Cortex of kidney (tissue), 1 donor: ENCODE measurements at places on chromosomes 1 and 21.

DNA sequence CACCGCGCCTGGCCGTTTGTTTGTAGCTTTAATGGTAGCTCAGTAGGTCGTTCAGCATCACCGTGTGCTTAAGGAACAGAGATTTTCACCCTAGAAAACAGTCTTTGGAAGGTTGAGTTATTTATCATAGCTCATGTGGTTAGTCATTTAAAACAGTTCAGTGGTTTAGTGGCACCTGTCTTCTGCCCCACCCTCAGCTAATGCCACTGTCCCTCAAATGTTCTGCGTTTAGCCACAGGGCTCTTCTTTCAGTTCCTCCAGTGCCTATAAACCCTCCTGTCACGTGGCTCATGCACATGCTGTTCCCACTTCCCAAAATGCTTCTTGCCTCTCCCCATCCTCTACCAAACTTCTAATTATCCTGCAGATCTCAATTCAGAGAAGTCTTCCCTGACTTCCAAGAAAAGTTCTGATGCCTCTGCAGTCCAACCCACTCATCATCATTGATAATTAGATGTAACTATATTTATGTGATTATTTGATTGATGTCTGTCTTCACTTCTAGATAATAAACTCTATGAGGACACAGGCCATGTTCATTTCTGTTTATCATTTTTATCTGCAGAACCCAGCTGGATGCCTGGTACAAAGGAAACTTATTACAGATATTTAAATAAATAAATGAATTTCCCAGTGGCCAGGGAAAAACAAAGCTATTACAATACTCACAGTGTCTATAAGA is 14.4 kb upstream of the DIPK1A start:
- DNase-seq: no peak

- DNase-seq: no peak
Observed at GRCh38 chr1:36852586-36852985, 181.7 kb downstream of the GRIK3 start.

- no peak for DNase-seq
Observed at GRCh38 chr1:150564051-150564991, 15.1 kb downstream of the MCL1 start.

- DNase-seq: no peak
Observed at GRCh38 chr21:17921579-17922530, 102.7 kb upstream of the C21orf91 start.

DNA sequence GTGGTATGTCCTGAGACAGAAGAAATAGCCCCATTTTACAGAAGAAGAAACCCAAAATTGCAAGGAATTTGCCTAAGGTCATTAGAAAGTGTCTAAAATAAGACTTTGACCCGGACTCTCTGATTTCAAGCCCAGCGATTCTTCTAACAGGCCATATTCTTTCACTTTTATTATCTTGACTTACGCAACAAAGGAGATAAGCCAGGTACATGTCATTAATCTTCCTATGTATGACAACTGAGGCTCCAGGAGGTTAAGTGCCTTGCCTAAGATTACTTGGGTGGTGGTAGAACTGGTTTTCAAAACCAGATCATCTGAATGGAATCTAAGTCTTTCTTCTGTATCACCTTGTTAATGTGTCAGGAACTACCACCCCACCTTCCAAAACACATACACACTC is 124.3 kb downstream of the PBX1 start:
- DNase-seq: no peak

- DNase-seq: no peak
Observed at GRCh38 chr1:224182866-224183590, at the start of gene DEGS1. Gene DEGS1 (plus strand): TSS chr1:224183240. CDS start chr1:224183337, 97 bp downstream.

- DNase-seq: no peak
Observed at GRCh38 chr21:26709090-26709489, 136.0 kb upstream of the CYYR1 start.

- no peak for DNase-seq
Observed at GRCh38 chr1:86829321-86829720, 84.6 kb downstream of the SELENOF start.

DNA sequence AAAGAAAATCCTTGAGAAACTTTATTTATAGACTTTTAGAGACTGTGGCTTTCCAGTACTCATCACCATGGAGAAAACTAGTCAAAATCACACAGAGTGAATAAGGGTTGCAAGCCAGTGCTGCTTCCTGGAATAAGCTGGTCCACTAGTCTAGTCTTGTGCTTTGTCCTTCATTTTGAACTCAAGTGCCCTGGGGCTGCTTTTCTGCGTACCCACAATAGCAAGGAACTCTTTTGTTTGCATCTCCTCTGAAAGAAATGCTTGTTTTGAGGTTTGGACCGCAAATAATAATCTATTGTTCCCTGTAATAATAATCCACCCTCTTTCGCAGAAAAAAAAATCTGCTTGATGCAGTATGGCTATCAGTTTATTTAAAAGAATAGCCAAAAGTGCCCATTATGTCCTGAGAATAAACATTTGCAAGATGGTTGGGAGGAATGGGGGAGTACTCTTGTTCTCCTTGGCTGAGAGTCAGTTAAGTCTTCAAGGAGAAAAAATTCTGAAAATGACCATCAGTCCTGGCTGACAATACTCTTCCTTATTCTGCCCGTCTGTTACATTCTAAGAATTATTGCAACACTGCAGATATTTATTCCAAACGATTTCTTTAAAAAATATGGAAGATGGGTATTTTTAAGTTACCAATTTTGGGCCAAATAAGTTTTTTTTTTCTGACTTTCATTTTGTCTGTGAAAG is 41.9 kb downstream of the MPZL1 start:
- DNase-seq: no peak

DNA sequence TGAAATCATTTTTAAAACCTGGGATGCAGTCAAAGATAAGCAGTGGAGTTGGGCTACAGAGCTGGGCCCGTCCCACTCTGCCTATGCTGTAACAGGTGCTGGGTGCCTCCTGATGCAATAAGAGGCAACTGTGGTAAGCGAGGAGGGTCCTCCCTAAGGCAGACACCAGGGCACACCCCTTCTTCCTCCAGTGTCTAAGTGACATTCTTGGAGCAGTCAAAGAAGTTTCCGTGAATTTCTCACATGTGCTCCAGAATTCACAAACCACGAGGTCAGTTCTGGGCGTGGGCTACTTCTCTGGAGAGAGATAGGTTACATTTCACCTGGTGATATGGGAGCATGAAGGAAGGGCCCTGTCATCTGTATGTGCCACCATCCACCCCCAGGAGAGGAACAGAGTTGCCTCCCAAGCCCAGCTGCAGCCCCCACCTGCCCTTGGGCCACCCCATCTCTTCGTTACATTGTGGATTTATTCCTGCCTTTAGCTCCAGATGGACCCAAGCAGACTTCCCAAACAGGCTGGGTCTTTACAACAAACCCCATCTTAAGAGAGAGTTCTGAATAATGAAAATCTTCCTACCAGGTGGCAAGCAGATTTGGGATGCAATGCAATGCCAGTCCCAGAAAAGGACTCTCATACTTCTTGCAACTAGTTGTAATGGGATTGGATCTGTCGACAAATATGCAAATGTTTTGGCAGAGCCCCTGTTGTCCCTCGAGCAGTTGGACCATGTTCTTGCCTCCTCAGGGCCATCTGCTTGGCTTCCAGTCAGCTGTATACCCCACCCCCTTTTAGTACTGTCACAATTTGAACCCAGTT is 82.5 kb upstream of the CNTN2 start:
- no peak for DNase-seq

DNA sequence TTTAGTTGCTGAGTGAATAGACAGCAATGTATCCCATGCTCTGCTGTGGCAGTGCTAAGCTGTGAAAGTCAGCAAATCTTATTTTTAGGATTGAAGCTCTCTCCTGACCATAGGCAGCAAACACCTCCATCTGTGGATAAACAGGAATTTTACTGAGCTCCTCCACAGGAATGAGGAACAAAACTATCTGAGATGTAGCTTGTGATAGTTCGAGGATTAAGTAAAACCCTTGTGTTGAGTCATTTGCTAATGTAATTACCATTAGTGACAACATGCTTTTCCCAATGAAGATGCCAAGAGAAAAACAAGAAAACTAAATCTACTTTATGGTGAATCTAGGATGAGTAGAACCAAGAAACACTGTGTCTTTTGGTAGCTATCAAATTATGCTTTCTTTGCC is 122.7 kb downstream of the CLEC20A start:
- no peak for DNase-seq

DNA sequence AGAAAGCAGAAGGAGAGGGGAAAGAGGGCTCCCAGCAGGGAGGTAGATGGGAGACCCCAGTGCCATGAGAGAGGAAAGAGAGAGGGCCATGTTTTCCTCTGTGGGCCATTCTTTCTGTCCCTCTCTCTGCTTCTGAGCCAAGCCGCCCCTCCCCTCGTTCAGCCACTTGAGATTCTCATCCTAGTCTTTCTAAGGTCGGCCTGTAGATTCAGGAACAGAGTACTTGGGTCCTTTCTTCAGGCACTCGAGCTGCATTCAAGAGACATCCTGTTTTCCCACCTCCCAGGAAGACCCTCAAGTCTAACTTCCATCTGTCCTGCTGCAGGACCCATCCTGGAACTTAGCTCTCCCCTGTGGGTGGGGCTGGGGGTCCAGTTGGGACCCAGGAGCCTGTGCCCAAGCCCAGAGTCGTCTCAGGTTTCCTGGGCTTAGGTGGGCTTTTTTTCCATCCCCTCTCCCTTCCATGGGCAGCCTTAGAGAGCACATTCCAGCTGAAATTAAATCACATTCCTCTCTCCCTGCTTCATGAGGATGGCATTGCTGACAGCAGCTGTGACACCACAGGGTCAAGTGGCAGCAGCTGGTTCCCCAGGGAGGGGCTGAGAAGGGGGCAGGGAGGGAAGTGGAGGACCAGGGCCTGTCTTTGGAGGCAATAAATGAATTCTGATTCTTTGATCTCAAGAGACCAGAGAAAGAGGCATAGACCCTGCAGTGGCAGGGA is 13.0 kb downstream of the NES start:
- DNase-seq: no peak

GRCh38 chr1:210771131-210771530 is 362.8 kb downstream of the KCNH1 start:
- DNase-seq: no peak

- no peak for DNase-seq
Observed at GRCh38 chr21:34810786-34811185, 142.0 kb downstream of the CLIC6 start.

- no peak for DNase-seq
Observed at GRCh38 chr1:82634266-82634665, 833.5 kb downstream of the ADGRL2 start.

DNA sequence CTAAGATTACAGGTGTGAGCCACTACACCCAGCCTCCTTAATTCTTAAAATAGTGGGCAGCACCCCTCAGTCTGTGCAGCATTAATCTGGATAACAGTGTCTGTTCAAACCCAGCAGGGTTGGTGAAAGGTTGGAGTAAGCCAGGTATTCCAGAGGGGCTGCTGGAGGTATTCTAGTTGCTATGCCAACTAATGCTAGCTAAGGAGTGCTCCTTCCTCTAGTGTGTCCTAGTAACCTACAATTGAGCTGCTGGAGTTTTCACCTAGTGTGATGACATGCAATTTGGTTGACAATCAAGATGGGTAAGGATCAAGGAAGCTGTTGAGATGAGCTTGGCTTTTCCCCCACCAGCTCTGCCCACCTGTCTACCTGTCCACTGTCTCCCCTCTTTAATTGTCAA is 100.2 kb upstream of the IPO9 start:
- no peak for DNase-seq

GRCh38 chr1:916173-917075 is 7.3 kb upstream of the SAMD11 start:
- DNase-seq: no peak

DNA sequence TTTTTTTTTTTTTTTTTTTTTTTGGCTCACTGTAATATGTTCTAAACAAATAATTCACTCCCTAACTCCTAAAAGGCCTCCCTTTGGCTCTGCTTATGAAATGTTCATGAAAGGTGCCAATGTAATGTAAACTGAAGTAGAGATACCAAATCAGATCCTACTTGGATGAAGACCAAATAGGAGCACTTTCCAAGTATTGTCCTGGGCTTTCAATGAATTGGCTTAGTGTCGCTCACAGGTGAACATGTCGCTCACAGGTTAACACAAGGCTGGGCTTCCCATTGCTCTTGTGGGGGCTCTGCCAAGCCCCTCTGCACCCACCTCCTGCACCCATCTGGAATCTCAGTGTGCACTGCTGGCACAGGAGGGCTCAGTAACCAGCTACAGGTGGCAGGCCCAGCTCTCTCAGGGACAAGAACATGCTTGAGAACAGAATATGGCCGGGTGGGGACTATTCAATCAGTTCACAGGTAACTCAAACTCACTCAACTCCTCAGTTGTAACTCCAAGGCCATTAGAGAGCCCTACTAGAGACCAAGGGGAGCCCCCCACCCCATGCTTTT is 10.6 kb upstream of the CD58 start:
- DNase-seq: no peak

- DNase-seq: no peak
Observed at GRCh38 chr1:175168782-175169181, 23.8 kb downstream of the KIAA0040 start.

- DNase-seq: no peak
Observed at GRCh38 chr1:156709757-156710489, 4.5 kb upstream of the CRABP2 start.

GRCh38 chr21:33939226-33939625 is 23.6 kb upstream of the ATP5PO start:
- no peak for DNase-seq

DNA sequence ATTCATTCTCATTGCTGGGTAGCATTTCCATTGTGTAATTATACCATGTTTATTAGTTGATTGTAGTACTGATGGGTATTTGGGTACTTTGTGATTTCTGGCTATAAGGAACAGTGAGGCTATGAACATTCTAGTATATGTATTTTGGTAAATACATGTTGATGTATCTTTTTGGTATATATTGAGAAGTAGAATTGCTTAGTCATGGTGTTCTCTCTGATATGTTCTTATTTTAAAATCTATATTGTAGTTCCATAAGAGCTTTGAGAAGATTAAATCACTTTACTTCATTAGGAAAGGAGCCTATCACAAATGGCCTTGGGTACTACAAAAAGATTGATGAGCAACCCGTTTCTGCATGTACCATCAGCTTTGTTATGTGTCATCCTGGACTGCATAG is 13.4 kb downstream of the MIXL1 start:
- DNase-seq: no peak

DNA sequence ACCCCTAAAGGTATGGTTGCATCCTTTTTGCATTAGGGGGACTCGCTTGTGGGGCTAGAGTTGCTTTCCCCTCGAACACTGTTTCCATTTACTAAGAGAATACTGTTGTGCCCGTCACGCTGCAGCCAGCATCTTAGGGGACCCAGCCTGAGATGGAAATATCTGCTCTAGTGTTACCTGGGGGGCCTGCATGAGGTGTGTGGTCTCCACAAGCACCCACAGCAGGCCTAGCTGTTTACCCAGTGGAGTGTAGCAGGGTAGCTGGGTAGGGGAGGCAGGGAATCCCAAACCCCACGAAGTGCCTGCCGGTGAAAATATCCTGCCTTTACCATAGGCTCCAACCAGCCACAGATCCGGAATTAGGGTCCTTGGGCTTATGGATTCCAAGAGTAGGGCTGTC is 303.6 kb downstream of the PTPRU start:
- DNase-seq: no peak

- DNase-seq: no peak
Observed at GRCh38 chr1:48007047-48007446, 9.9 kb upstream of the TRABD2B start.
